ENCODE measurements at places on chromosomes 2 and 18.

DNA sequence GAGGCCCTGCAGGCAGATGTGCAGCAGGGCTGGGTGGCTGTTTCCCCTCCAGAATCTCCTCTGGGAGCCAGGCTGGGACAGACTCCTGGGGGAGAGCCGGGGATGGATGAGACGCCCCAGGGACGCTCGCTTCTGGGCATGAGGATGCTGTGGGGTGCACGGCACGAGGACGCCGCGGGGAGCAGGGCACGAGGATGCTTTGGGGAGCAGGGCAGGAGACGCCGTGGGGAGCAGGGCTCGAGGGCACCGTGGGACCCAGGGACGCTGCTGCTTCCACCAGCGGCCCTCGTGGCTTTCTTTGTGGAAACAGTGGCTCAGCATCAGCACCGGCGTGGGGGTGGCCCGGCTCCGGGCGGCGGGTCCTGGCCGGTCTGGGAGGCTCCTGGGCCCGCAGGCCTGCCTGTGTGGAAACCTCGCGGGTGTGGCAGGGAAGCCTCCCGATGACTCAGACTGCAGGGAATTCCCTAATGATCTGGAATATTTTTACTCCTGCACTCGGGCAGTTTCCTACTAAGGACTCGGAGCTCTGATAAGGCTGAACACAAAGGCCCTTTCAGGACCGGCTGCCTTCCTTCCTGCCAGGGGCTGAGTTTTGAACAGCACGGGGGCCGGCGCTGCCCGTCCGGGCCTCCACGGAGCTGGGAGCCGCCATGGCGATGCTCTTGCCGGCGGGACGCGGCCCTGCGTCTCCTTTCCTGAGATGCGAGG is 62.6 kb downstream of the NFATC1 start:
- no peak for DNase-seq

- no peak for DNase-seq
Observed at GRCh38 chr2:8151888-8152287, 530.0 kb upstream of the ID2 start.

DNA sequence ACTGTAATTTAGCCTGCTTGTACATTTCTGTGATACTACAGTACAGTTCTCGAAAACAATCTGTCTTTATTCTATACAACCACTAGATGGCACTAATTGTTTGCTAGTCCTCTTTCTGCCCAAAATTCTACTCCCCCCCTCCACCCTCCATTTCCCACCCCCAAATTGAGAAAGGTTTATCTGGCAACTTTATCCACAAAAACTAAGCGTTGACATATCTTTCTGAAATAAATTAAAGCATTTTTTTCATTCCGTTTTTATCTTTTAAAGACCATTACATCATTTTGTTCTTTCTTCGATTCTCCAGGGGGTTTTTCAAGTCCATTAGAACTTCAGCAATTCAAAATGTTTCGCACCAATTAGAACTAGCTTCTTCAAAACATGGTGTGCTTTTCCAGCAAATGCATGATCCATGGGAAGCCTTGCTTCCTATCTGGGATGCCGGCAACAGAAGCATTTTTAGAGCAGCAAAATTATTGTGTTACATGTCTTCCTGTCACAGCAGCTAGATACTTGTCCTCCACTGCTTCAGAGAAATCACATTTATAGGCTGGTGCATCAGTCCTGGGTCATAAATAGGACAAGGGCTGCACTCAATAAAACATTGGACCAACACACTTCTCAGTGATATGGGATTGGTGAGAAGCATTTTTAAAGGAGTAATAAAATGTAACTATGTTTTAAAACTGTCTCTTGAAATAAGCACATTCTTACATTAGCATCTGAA is 241.3 kb downstream of the PAX3 start:
- no peak for DNase-seq

GRCh38 chr2:147173798-147174197 is 671.0 kb upstream of the ACVR2A start:
- no peak for DNase-seq

DNA sequence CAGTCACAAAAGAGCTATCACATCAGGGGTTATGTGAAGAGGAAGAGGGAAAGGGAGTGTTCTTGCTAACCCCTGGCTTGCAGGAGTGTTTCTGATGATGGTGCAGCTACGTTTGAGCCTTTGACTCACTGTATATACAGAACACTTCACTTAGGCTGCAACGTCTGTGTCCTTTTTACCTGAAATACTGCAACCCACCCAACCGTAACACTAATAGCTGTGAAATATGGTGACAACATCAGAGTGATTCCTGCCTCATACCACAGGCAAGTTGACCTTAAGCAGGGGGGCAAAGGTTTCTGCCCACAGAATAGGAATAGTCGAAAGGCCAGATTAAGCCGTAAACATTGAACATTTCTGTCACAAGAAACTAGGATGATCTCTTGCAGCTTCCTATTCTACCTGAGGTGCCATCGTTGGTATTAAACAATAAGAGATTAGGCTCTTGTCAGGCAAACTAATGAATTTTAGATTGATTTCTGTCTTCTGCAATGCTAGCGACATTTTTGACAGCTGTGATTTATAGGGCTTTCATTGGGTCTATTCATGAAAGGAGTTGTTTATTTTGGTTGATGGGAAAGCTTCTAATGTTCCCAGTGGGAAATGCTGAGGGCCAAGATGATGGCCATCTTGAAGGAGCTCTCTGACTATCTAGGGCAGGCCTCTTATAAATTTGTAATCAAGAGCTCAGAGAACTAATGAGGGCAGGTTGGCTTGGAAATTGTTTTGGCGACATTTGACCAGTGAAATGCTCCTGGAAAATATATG is 316.8 kb downstream of the PIK3C3 start:
- no peak for DNase-seq

- DNase-seq: no peak
Observed at GRCh38 chr2:101466426-101466825, 8.5 kb downstream of the RFX8 start.

- DNase-seq: no peak
Observed at GRCh38 chr2:222613715-222614331, 42.1 kb downstream of the FARSB start.

DNA sequence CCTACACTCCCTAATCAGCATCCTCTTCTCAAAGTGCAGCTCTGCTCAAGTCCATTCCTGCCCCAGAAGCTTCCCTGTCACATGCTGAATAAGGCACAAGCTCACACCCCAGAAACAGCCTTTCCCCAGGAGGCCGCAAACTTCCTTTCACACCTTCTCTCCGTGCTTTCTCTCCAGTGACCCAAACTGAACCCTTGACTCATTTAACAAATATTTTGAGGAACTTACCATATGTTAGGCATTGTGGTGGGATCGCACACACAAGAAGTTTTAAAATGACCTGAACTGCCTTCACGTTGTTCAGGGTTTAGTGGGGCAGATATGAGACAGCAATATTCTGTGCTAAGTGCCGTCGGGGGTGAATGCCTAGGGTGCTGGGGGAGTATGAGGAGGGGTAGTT is 161.3 kb downstream of the INSIG2 start:
- no peak for DNase-seq

GRCh38 chr18:9101730-9102507 is 580 bp upstream of the NDUFV2 start:
- peak; percentile 37 for DNase-seq

- DNase-seq: no peak
Observed at GRCh38 chr2:7430869-7431641, 513.8 kb downstream of the RNF144A start.

GRCh38 chr2:219300022-219300421 is 9.2 kb downstream of the PTPRN start:
- DNase-seq: no peak

DNA sequence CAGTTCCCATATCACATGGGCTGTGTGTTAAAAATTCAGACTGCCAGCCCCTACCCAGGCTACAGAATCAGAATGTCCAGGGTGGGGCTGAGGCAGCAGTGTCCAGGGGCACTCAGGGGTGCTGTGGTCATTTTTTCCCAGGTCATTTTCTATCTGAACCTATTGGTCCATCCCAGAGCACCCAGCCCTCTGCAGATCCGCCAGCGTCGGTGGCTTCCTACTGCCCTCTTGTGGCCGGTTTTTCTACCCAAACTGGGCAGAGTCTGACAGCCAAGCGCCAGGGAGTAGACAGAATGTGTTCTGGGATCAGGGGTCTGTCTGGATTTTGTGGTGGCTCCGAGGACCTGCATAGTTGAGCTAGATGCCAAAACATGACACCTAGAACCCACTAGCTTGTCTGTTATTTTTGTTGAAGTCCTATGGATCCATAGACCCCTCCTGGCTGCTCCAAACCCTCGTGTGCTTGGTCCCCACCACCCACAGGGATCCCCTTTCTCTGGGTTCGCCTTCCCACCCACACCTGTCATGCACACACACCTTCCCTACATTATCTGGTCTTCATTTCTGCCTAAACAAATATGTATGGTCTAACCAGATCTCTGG is 34.1 kb upstream of the RMDN2 start:
- DNase-seq: no peak

- DNase-seq: no peak
Observed at GRCh38 chr2:210460322-210461227, 16.0 kb downstream of the LANCL1 start.

DNA sequence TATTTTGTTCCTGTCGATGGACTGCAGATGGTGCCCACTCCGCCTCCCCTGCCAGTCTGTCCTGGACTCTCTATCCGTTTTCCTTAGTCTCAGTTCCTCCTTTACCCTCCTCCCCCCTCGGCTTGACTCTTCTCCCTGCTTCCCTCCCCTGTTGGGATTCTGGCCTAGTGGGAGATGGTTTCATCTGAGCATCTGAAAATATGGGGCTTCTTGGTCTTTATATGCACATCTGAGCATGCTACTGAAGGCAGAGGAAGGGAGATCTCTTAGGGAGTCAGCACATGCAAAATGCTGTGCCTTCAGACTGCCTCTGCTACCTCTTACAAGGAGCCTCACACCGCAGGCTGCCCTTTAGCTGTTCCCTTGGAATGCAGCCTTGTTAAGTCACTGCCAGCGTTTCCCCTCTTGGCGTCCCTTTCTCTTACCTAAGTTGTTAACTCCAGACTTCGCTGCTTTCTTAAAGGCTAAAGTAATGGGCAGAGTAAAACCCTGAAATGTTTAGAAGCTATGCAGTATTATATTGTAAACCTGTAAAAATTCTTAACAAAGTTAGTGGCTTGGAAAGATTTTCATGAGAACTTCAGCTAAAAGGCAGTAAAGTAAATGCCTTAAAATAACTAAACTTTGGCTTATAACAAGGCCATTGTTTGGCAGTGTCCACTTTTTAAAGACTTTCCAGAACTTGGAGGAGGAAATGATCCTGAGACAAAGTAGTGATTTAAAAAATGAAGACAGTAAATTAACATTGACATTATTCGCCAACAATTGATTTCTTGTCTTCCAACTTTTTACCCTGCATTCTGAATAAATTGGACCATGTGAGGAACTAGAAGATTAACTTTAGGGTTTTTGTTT is 49.8 kb downstream of the LDLRAD4 start:
- peak; percentile 21 for DNase-seq

- DNase-seq: no peak
Observed at GRCh38 chr18:48796491-48797205, 154.1 kb downstream of the SMAD7 start.

GRCh38 chr2:85194780-85195480 is 61.7 kb downstream of the TCF7L1 start:
- no peak for DNase-seq

DNA sequence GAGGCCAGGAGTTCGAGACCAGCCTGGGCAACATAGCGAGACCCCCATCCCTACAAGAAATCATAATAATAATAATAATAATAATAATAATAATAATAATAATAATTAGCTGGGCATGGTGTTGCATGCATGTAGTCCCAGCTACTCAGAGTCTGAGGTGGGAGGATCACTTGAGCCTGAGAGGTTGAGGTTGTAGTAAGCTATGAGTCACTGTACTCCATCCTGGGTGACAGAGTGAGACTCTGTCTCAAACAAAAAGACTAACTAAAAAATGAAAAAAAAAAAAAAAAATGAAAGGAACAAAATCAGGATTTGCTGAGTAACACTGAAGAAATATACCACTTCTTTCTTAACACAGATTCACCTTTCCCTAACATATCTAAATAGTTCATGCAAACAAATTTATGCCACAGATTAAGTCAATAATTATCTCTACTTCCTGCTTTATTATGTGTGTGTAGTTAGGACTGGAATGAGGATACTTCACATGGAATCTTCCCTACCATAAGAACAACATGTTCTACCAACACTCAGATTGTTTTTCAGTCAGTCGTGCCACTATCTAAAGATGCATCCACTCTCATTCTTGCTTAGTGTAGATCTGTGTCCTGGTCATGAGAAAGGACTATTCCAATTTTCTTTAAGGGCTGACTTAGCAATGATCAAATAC is 928.7 kb downstream of the SLC4A3 start:
- DNase-seq: no peak

DNA sequence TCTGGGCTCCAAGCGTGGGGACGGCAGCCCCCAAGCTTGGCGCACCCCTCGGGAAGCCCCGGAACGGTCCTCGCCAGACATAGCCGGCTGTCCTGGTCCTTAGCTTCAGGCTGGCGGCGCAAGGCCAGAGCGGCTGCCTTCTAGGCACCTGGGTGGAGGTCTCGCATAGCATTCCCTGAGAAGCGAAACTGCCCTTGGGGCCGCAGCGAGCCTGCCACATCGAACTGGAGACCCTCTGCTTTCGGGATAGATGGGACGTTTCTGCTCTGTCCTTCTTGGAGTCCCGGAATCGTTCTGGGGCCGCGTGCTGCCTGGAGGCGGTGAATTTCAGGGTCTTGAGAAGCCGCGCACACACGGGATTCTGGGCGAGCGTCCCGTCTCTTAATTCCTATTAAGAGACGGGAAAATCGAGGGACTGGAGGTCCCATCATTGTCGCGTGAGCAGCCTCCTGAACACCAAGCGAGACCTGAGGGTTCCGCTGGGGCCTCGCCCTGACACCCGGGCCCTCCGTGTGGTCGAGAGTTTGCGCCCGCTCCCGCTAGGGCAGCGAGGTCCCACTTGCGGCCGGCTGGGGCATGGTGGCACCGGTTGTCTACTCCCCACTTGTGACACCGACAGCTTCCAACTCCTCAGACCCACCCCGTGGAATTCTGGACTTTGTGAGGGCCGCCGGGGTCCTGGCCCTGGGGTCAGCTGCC is 9.7 kb upstream of the EN1 start:
- no peak for DNase-seq

DNA sequence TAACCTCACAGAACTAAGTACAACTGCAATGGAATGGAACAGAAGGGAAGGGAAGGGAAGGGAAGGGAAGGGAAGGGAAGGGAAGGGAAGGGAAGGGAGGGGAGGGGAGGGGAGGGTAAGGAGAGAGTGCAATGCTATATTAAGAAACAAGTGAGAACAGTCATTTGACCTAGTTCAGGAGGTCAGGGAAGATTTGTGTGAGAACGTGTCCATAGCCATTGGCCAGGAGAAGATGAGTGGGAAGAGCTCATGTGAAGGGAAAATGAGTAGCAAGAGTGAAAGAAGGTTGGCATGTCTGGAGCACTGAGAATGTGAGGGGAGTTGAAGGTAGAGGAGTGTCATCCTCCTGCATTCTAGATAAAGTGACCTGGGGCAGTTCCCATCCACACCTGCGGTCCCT is 481.6 kb downstream of the IRS1 start:
- DNase-seq: no peak

GRCh38 chr18:65975536-65975935 is 224.7 kb downstream of the CDH7 start:
- DNase-seq: no peak

DNA sequence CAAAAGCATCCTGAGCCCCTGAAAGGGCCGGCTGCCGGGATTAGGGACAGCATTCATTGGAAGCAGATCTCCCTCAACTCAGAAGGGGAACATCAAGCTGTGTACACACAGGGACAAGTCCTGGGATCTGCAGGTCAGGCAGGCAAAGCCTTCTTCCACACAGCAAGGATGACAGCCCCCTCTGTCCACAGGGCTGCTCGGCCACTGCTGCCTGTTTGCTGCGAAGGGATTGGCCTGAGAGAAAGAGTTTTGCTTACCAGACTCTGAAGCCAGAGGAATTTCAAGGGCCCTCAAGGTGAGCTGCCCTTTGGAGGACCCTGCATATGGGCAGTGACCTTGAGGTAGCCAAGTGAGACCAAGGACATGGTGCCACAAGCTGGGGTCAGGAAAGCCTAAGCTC is 11.1 kb downstream of the ZBTB7C start:
- DNase-seq: no peak
